Epithelial cell of esophagus (primary cell): ENCODE measurements at places on chromosomes 3 and 15.

DNA sequence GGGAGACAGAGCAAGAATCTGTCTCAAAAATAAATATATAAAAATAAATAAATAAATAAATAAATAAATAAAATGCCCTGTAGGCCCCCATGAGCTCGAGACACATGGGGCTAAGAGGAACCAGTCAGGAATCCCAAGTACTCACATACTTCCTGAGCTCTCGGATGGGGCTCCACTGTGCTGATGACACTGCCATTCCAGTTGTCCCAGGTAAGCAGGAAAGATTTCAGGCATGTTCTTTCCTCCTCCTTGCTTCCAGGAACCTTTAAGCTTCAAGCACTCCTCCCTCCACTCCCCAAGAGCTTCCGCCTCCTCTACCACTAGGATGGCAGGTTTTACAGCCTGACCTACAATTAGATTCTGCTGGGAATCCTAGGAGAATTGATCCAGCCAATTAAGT is 113.4 kb downstream of the SLC49A4 start:
- no peak for DNase-seq

DNA sequence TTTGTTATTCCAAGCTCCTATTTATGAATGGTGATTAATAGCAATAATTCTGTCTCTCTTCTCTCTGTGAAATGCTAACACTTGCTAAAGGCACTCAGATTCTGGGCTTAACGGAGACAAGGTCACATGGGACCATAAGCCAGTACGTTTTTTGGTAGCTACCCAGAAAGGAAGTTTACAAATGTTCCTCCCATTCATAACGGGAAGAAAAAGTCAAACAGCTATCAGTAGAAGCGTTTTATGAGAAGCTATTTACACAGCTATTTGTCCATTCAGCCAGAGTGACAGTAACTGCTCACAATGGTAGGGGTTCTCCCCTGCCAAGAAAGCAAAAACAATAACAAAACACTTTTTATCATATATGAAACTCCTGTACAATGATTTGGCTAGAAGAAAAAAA is 51.5 kb downstream of the ZMAT3 start:
- DNase-seq = no peak

GRCh38 chr15:64921711-64922110 is 10.0 kb downstream of the ANKDD1A start:
- peak; percentile 73 for DNase-seq

- peak; percentile 58 for DNase-seq
Measured at GRCh38 chr15:44738340-44738984, 2.1 kb downstream of the TRIM69 start.

DNA sequence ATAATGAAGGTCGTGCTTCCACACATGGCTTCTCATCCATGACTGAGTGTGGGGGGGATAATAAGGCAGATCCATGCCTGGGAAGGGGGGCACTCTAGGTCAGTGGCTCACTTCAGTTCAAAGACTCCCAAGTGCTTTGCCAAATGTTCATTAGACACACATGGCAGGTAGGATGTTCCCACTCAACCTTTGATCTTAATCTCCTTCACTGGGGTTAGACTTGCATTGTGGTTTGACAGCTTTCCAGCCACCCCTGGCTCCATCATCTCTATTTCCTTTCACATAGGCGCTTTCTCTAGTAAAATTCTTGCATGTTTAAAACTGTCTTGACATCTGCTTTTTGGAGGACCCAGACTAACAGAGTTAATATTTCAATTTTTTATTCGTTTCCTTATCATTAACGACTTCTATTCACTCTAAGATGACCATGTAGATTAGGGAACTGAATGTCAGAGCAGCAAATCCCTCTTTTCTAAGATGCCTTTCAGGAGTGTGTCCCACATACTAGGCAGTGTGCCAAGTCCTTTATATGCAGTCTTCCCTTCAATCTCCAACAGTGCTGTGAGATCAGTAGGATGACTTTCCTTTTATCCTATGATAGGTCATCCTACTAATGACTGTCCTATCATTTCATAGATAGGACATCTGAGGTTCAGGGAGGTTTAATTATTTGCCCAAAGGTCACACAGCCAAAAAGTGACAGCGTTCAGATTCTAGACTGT is 57.9 kb downstream of the BTD start:
- no peak for DNase-seq

GRCh38 chr3:9779721-9780457 is 10.1 kb upstream of the CAMK1 start:
- DNase-seq = no peak

- no peak for DNase-seq
Measured at GRCh38 chr3:8555113-8555661, 53.6 kb downstream of the LMCD1 start.

DNA sequence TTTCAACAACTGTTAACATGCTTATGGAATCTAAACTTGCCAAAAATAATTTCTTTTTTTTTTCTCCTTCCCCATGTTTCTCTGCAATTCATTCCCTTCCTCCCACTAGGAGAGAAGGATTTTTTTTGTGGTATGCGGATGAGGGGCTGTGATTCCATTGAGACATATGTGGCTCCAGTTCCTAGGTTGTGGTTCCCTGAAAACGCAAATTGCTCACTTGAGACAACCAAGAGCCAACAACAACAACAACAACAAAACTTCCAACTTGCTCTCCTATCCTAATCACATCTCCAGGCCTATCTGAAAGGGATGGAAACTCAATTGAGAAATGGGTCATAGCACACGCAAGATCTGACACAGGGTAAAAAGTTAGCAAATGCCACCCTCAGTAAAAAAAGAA is 406.5 kb upstream of the TGFBR2 start:
- no peak for DNase-seq
